ENCODE measurements at places on chromosomes 5 and 9. TPM values are rescaled to one million over a fixed set of nuclear protein-coding genes. Genes with fewer than 3 reads are reported as not detected.
A peak's percentile ranks its signal among the peaks of the same experiment; 100 is the strongest.

The DMRT1 gene
- 0.26 TPM for total RNA-seq

DNA sequence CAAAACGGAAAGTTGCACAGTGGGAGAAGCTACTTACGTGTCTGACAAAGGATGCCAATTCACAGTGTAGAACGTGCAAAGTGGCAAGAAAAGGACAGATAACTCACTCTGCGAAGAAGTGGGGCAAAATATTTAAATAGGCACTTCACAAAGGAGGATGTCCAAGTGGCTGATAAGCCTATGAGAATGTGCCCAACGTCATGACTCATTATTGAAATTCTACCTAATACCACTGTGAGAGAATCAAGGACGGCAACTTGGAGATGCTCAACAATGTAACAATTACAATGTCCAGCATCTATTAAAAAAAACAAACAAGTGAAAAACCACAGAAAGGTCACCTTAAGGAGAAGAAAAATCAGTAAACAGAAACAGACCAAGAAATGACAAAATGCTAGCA lies 59.0 kb downstream of the NACC2 start:
- no peak for ATAC-seq

DNA sequence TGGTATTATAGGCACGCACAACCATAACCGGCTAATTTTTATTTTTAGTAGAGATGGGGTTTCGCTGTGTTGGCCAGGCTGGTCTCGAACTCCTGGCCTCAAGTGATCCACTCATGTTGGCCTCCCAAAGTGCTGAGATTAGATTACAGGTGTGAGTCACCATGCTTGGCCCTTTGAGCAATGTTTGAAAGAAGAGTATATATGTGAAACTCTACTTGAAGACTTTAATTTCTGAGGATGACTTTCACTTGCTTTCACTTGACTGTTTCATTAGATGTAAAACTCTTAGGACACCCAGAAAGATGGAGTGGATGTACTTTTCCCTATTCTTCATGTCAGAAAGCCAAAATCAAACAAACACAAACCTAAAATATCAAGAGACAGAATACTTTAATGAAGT lies 43.8 kb upstream of the GAS1 start:
- no peak for ATAC-seq

The PCDHGC4 gene
- total RNA-seq: not detected

DNA sequence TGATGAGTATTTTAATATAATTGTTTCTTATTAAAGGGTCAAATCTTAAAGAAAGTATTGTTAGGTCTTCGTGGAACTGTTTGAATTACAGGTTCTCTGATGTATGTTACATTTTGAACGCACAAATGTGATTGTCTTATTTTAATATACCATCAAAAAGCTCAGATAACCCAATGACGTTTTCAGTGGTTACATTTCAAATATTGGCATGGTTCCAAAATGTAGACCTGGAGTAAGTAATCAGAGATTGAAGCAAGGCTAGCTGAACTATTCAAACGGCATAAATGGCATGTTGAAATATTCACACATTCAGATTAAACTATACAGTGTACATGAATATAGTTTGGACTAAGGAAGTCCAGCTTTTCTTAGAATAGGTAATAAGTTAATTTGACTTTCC lies 281.7 kb upstream of the EFNA5 start:
- ATAC-seq: no peak

- no peak for ATAC-seq
Measured at GRCh38 chr9:6855860-6856259, 98.1 kb downstream of the KDM4C start.

The ANKRD33B gene
- 7.8 TPM for total RNA-seq

GRCh38 chr5:14143841-14144585 lies 871 bp downstream of the TRIO start:
- ATAC-seq: peak; percentile 6

DNA sequence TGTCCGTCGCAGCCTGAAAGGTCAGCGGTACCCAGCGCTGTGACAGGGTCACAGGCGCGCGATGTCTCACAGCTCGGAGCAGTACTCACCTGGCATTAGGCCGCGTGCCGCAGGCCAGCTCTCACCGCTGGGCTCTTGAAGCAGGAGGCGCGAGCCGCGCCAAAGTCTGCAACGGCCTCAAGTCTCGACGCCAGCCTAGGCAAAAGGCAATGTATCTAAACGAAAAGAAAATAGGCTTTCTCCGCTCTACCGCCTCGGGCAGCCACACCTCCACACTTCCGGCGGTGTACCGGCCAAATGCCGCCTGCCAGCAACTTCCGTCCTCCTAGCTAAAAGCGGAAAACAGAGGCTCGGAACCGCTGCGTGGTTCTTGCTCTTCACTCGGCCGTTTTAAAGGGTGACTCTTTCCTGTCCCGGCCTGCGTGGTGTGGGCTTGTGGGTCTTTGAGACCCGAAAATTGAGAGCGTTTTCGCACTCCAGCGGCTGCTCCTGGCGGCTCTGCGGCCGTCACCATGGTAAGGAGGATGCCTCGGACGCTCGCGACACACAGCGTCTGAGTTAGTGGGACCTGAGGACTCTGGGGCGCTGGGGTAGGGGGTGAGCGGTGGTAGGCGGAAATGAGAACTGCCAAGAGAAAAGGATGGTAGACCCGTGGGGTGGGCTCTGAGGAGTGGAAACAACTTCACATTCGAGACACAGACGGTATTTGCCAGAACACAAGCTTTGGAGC lies at the start of the genes GFM2 and NSA2:
Gene GFM2 (minus strand): TSS at position 269 of the 730 bp plus-strand sequence. CDS start 3,375 bp downstream, outside the sequence.
Gene NSA2 (plus strand): TSS at position 401 of the 730 bp plus-strand sequence. CDS start 112 bp downstream, at position 513.
- ATAC-seq: peak; percentile 87

DNA sequence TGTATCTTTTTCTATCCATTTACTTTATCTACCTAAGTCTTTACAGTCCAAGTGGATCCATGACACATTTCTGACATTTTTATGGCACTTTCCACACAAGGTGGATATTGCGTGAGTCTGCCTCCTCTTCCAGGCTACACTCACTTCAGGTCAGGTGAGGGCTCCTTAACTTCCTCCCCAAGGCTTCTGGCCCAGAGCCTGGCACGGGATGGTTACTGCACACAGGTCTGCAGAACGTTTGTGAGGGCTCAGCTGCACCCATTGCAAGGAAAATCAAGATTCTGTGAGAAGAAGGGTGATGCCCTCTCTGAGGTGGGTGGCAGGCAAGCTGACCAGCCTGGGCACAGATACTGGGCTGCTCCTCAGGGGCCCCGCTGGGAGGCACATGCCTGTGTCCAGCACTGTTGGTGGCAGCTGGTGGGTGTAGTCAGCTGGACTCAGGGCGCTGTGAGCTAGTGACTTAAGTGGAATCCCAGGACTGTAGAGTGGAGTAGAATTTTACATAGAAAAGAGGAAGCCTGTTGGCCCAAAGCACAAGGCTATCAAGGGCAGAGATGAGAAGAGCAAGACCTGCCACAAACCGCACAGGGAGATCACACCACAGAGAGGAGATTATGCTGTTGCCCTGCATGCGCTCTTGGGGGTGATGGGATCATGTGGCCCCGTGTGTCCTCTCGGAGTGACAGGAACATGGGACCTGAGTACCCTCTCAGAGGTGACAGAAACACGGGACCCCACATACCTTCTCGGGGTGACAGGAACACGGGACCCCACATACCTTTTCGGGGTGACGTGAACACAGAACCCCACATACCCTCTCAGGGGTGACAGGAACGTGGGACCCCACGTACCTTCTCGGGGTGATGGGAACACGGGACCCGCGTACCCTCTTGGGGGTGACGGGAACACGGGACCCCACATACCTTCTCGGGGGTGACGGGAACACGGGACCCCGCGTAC lies 21.3 kb downstream of the AHRR start:
- no peak for ATAC-seq

GRCh38 chr5:63398346-63398745 lies 563.9 kb downstream of the HTR1A start:
- ATAC-seq: no peak

DNA sequence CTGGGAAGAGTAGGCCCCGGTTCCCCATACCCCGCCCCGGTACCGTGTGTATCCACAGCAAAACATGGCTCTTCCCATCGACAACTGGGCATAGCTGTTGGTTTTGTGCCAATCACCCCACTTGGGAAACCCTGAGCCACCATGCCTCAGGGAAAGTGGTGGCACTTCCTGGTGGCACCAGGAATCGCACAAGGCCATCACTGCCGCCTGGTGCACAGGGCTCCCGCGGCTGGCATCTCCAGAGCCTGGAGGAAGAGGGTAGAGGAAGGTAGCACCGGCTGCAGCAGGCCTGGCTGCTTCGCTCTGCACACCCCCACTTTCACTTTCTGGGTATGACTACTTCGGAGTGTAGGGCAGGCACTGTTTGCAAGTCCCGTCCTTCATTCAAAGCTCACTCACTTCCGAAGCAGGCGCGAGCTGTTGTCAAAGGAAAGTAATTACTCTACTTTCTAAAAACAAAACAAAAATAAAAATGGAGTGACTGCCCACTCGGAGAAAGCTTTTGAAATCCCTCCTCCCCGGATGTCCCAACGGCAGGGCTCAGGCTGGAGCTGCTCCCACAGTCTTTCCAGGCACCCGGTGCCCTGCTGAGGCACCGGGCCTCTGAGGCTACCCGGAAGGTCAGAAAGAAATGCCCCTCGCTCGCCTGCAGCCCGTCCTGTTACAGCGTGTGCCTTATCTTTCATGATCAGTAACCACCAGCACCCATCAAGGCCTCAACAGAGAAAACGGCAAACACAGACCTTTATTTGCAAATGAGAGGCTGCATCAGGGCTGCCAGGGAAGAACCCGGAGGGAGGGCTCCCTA lies 2.0 kb downstream of the BRD3 start:
- ATAC-seq: peak; percentile 55

DNA sequence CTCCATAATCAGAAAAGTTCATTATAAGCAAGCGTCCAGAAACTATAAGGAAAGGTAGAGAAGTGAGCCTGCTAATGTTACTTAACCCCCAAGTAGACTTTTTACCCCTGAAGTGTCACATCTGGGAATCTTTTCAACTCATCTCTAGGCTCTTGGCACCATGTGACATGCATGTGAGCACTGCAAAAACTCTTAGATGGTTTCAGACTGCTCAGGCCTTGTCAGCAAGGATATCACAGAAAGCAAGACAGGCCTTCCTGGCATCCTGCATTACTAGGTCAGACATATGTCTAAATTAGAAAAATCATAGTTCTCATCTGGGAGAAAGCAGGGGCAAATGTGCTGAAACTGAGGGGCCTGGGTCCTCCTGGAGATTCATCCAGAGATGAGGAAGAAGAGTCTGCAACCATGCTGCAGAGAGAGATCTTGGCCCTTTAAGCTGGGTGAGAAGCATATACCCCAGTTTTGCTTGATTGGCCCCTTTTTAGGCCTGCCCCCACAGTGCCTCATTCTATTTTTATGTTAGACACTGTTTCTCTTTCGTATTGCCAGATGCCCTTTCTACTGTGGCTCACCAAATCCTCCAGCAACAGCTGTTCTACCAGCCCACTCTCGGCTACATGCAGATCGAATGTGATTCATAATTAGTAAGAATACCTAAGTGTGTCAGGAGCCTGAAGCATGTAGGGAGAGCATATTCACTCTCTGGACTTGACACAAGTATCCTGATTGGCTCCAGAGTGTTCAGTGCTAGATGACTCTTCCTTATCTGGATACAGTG lies 19.0 kb downstream of the TMEM8B start:
- peak; percentile 98 for ATAC-seq

DNA sequence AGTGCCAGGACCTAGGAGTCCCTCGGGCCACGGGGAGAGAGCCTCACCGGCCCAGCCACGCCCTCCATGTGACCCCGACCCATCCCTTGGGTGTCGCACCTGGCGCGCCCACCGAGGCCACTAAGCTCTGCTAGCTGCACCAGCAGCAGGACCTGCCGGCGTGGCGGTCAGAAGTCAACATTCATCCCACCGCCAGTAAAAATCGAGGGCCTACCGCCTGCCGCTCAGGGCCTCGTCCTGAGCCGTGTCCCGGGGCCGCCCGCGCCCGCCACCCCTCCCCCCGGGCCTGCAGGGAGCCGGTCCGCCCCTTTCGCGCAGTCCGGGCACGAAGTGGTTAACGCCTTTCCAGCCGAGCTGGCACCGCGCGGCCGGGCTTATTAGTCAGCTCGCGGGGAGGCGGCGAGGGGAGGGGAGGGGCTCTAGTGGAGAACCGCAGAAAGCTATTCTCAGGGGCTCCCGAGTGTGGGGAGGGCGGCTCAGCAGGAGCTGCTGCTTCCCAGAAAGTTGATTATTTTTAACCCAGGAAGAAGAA lies 124.4 kb downstream of the C9orf50 start:
- peak; percentile 85 for ATAC-seq

The ITK gene
- 144 TPM for total RNA-seq

The RORB gene
- not detected for total RNA-seq

DNA sequence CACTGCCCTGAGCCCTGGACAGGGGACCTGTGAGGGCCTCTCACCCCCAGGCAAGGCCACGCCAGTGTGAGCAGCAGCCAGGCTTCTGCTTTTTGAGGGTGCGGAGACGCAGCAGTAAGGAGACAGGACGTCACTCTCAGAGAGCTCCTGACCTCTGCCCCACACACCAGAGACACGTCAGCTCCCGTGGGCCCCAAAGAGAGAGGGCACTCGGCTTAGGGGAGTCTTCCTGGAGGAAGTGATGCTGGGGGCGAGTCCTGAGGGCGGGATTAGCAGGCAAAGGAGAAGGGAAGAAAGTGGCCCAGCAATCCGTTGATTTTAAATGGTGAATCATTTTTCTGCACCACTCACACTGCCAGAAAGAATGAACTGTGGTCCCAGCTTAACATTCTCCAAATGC lies 24.0 kb upstream of the SLC9A3 start:
- ATAC-seq: no peak

GRCh38 chr9:18485714-18486113 lies 11.8 kb downstream of the ADAMTSL1 start:
- no peak for ATAC-seq

GRCh38 chr9:2459756-2460155 lies 161.8 kb upstream of the VLDLR start:
- no peak for ATAC-seq

- ATAC-seq: no peak
Measured at GRCh38 chr5:167639273-167639672, 652.2 kb upstream of the WWC1 start.

The CDH12 gene
- not detected for total RNA-seq

DNA sequence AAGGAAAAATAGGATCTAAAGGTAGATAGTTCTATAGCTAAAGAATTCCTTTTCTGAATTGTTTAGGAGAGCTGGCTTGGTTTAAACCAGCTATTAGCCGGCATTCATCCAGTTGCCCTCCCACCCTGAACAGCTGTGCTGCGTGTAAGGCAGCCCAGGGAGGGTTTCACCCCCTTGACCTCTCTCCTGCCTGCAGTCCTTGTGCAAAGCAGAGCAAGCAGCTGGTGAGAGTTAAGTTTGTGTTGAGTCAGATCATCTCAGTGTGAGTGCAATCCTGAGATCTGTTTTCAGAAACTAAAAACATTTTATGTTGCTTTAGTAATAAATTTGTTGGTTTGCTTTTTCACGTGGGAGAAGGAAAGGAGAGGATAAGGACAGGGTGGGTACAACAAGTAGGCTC lies 13.0 kb downstream of the SLC25A25 start:
- peak; percentile 31 for ATAC-seq

GRCh38 chr5:14270209-14270702 lies 127.1 kb downstream of the TRIO start:
- ATAC-seq: no peak

GRCh38 chr9:3027210-3027609 lies 183.3 kb upstream of the PUM3 start:
- no peak for ATAC-seq

Measured in activated T-helper 17 cell treated with anti-CD3 and anti-CD28 coated beads, Interleukin-2, amount 50 U/mL, for 72 hours (primary cell).